ENCODE measurements at places on chromosomes 13 and 19.

GRCh38 chr19:12932392-12933286 is 872 bp downstream of the FARSA start:
- DNase-seq: no peak

DNA sequence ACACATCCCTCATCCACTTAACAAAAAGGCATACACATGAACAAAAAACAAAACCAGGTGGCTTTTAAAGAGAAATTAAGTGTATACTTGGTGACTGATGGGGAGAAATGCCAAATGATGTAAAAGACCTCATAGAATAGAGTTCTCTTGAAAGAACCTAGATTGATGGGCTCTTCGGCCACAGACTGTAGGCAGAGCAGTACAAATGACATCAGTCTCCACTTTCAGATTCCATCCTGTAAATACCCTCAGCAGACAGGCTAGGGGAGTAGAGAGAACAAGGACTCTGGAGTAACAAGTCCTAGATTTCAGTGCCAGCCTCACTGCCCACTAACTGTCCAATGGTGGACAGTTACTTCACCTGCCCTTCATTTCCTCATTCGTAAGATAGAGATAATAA is 203.8 kb downstream of the MZT1 start:
- DNase-seq: no peak

GRCh38 chr19:19461671-19462622 is 53.4 kb downstream of the TSSK6 start:
- DNase-seq: no peak

- no peak for DNase-seq
Observed at GRCh38 chr19:7618348-7618747, 11.0 kb downstream of the XAB2 start.

- no peak for DNase-seq
Observed at GRCh38 chr13:26257049-26257448, 3.1 kb downstream of the CDK8 start.

- DNase-seq: no peak
Observed at GRCh38 chr19:57709616-57710015, 612 bp upstream of the ZNF154 start.

DNA sequence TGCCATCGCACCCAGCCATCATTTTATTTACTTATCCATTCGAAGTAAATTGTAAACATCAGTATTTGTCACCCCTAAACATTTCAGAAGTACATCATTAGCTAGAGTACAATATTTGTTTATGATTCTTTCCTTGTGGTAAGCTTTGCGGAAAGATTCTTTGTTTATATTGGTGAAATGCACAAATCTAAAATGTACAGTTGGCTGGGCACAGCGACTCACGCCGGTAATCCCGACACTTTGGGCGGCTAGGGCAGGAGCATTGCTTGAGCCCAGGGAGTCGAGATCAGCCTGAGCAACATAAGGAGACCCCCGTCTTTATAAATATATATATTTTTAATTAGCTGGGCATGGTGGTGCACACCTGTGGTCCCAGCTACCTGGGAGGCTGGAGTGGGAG is 10.1 kb downstream of the LGALS7B start:
- DNase-seq: no peak

- DNase-seq: no peak
Observed at GRCh38 chr19:53045536-53045935, 996 bp downstream of the ERVV-2 start.

GRCh38 chr13:79459906-79460305 is 21.0 kb upstream of the NDFIP2 start:
- no peak for DNase-seq

GRCh38 chr13:33794576-33794975 is 23.4 kb upstream of the RFC3 start:
- no peak for DNase-seq

DNA sequence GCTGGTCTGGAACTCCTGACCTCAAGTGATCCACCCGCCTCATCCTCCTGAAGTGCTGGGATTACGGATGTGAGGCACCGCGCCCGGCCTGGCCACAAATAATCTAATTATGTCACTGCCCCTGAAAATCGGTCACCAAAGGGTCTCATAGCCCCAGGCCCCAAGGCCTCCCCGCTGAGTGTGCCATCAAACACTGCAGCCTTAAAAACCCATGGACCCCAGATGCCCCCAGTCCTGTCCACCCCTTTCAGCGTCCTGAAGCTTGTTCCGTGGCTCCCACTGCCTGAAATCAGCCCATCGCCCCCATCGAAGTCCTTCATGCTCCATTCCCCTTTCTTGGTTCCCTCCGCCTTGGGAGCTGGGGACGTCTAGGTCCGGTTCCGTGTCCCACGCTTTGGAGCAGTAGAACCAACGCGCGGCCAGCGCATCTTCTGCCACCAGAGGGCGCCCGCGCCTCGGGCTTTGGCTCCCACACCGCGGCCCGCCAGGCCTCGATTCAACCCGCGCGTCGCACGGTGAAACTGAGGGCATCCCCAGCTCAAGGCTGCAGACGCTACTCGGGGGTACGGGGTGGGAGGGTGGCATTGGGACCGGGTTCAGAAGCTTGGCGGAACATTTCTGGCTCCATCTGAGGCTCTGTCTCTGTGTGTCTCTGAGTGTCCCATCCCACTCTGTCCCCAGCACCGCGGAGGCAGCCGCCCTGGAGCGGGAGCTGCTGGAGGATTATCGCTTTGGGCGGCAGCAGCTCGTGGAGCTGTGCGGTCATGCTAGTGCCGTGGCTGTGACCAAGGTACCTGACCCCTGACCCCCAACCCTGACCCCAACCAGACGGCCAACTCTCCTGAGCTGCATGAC is 3.5 kb downstream of the YJEFN3 start:
- DNase-seq: peak; percentile 90

DNA sequence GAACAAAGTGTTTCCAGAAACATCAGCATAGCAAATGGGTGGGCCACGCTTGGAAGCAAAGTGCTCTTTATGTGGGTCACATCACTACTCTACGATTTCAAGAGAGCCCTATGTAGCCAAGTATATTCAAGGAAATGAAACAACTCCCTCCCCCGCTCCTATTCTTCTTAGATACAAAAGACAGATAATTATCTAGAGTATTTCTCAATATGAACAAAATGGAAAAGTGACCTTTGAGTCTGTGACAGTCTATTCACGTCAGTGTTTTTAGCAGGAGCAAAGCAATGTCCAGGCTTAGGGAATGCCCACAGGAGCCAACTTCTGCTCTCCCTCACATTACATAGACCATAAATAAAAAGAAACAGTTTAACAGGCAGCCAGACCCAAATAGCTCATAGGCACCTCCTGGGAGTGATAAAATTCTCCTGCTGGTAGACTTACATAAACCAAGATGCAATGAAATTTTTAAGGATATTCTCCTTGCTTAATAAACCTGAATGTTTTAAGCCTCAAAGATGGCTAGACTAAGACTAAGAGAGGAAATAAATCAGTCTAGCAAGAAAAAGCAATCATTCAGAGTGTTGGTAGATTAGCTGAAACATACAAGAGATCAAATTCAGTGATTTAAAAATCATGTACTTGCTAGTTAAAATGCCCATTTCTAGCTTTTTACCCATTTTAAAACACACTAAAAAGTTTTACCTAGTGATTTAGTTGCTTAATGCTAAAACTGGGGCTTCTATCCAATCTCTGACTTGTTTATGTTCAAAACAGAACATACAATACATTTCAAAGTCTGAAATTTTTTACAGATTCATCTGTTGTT is 182.8 kb downstream of the RGCC start:
- no peak for DNase-seq

- no peak for DNase-seq
Observed at GRCh38 chr19:11324748-11325389, 14.6 kb downstream of the RAB3D start.

DNA sequence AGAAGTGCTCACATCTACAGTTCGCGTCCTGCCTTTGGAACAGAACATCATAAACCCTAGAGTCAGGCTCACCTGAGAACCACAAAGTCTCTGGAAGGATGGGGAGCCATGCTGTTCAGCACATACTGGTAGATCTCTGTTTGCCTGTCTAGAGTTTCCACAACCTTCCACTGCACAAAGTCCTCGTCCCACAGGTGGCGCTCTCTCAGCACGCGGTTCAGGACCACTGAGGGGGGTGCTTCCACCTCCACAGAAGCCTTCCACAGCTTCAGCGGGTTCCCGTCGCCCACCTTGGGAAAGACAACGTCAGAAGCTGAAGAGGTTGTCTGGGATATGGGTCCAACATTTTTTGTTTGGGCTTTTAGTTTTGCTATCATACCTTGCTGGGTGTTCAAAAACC is 93.6 kb downstream of the KL start:
- DNase-seq: no peak

DNA sequence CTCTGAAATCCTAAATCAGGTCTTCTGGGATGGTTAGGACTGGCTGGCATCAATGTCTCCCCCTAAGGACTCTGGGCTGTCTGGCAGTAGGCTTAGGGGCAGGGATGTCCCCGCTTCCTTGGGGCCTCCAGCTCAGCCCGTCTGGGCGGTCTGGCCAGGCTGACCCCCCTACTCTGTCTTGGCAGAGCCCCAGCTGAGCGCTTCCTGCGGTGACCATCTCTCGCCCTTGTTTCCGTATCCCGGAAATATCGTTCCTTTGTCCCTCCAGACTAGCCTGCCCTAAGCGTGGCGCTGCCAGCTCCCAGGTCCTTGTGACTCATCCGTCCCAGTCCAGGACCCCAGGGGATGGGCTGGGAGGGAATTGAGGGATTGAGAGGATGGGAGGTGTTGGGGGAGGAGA is 11.3 kb downstream of the GTPBP3 start:
- no peak for DNase-seq

DNA sequence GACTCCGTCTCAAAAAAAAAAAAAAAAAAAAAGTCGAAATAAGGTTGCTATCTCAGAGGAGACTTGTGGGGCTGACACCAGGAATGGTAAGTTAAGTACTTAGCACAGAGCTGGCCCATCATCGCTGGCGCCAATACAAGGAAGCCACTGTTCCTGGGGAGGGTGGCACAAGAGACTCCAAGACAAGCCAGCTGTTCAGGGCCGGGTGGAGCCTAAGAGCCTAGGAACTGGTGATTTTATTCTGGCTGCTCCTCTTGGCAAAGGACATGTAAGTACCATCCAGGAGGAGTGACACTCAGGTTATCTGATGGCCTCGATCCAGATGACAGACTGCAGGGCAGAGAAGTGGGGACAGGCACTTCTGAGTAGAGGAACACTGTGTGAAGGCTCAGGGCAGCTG is 3.8 kb downstream of the ELOF1 start:
- no peak for DNase-seq

DNA sequence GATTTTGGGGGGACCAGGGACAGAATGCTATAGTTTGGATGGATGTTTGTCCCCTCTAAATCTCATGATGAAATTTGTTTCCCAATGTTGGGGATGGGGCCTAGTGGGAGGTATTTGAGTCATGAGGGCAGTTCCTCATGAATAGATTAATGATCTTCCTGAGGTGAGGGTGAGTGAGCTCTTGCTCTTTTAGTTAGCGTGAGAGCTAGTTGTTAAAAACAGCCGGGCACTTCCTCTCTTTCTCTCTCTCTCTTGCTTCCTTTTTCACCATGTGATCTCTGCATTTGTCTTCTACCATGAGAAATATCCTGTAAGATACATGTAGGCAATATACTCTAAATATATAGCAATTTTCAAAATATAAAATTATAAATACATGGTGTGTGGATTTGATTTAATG is 290.8 kb upstream of the PCDH9 start:
- DNase-seq: no peak

DNA sequence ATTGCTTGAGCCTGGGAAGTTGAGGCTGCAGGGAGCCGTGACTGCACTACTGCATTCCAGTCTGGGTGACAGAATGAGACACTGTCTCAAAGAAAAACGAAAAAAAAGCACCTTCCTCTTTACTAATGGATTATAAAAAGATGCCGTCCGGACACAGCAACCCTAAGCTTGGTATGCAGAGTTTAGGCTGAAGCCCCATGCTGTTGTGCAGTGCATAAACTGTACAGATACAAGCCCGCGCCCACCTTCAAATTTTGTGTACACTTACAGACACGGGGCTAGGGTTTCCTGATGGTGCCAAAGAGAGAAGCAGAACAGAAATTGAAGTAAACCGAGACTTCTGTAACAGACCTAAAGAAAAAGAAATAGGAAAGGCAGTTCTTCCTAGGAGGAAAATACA is 9.0 kb downstream of the LPAR6 start:
- no peak for DNase-seq

DNA sequence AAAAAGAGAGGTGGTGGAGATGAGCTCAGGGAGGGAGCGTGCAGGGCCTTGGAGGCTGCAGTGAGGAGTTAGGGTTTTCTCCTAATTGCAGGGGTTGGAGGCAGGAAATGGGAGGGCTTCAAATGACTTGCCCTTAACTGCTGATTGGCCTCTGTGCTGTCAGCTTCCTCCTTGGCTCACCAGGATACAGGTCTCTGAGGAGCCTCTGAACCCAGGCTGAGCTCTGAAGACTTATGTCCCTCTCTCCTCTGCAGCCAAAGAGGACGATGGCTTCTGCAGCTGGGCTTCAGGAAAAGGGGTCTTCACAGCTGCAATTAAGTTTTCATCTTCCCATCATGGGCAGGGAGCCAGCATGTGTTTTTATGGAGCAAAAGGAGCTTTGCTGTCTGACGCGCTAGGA is 6.7 kb upstream of the RANBP3 start:
- no peak for DNase-seq

- no peak for DNase-seq
Observed at GRCh38 chr13:112972867-112973576, 4.0 kb downstream of the MCF2L start.

- DNase-seq: no peak
Observed at GRCh38 chr19:498977-499623, 2.8 kb downstream of the MADCAM1 start.

GRCh38 chr13:109728791-109729731 is 57.3 kb downstream of the IRS2 start:
- no peak for DNase-seq

DNA sequence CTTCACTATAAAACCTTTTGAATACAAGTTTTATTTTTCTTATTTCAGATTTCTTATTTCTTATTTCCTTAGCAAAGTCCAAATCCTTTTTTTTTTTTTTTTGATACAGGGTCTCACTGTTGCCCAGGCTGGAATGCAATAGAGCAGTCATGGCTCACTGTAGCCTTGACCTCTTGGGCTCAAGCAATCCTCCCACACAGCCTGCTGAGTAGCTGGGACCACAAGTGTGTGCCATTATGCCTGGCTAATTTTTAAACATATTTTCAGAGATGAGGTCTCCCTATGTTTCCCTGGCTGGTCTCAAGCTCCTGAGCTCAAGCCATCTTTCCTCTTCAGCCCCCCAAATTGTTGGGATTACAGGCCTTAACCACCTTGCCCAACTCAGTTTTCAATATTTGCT is 334.3 kb downstream of the DLEU7 start:
- no peak for DNase-seq

DNA sequence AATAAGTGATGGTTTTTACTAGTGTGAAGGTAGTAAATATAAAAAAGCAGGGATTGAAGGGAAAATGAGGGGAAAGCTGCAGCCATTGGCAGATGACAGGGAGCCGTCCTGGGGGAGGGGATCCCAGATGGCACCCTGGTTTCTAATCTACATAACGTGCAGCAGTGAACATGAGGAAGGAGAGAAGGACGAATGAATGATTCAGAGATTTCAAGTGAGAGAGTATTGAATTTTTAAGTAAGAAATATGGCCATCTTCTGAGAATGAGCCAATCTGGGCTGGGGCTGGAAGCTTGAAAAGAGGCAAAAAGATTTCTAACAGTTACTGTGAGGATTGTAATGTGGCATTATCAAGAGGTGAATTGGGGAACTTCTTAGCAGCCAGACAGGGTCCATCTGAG is 414.2 kb downstream of the MYO16 start:
- no peak for DNase-seq
